ENCODE measurements at places on chromosomes 5 and 9.
A peak's percentile ranks its signal among the peaks of the same experiment; 100 is the strongest.

- DNase-seq: no peak
Measured at GRCh38 chr9:123761905-123762605, 167.9 kb downstream of the DENND1A start.

DNA sequence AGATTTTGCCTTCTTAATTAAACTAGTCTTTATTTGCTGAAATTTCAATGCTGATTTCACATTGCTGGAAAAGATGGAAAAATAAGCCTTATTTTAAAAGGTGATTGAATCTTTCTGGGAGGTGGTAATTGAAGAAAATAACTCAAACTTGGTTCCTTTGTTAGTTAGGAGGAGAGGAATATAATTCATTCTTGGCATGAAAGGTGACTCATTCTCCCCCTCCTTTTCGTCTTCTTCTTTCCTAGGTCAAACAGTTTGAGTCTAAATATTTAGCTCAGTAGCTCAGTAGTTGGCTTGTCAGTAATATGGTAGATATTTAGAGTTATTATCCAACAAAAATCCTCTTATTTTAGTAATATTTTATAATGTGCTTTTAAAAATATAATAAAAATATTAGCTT lies 353.9 kb upstream of the MEF2C start:
- no peak for DNase-seq

DNA sequence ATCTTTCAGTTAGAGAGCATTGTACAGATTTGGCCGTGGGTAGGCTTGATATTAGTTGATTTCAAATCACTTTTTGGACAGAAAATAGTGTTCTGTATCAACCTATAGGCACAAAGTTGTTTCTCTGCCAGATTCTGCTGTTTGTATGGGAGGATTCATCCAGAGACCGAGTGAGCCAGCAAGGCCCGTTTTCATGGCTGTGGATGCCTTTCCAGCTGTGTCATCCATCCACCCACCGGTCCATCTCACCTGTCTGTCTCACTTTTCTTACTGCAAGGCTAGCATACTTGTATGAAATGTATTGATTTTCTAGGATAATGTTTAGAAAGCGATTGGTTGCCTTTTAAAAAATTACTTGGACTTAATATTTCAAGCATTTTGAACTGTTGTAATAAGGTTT lies 34.4 kb downstream of the ICE1 start:
- no peak for DNase-seq

GRCh38 chr5:15612915-15613635 lies 113.1 kb downstream of the FBXL7 start:
- DNase-seq: no peak

DNA sequence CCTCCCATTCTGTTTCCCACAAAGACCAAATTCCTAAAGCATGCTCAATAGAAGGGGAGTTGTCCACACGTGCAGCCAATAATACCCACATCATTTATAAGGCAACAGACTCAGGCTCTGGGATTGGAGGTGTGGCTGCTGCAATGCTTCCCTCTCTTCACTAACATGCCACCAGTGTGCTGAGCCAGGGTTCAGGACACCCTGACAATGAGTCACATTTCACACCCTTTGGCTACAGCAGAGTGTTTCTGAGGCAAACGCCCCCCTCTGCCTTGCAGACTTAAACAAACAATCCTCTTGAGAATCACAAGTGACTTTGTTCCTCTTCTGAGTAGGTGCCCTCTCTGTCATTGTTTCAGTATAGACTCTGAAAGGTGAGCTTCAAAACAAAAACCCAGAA lies 189.3 kb upstream of the TLE4 start:
- no peak for DNase-seq

DNA sequence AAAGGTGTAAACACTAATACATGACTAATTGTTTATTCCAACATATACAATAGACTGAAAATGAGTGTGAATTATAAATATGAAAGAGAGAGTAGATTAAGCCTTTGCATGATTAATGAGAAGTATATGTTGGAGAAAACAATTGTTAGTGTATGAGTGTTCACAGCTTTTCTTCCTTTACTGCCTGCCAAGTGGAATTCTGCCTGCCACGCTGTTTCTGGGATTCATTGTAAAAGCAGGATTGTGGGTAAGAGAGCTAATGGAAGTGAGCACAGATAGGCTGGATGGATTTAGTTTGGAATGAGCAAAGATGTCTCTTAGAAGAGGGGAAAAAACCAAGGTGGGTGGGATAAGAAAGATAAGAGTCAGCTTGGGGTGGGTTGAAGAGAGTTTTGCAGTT lies 129.6 kb upstream of the NMUR2 start:
- no peak for DNase-seq

- no peak for DNase-seq
Measured at GRCh38 chr5:107867266-107867665, 196.5 kb upstream of the EFNA5 start.

DNA sequence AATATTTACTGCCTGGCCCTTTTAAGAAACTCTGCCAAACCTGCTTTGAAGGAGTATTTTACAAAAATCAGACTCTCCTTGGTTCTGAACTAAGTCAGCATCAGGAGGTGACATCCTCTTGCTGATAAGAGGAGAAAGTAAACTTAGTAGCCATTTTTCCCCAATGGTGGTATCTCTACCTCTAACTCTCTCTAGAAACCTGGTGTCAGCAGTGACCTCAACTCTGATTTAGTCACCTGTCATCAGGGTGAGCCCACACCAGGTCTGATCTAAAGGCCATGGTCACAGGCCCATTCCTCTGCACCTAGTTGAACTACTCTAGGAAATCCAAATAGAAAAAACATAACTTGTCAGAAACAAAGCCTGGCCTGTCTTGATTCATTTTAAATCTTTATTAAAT lies 4.2 kb downstream of the CARNMT1 start:
- DNase-seq: no peak

- DNase-seq: no peak
Measured at GRCh38 chr9:108543251-108543778, 312.5 kb downstream of the ACTL7B start.

GRCh38 chr5:27969157-27969556 lies 930.8 kb upstream of the CDH9 start:
- DNase-seq: no peak

DNA sequence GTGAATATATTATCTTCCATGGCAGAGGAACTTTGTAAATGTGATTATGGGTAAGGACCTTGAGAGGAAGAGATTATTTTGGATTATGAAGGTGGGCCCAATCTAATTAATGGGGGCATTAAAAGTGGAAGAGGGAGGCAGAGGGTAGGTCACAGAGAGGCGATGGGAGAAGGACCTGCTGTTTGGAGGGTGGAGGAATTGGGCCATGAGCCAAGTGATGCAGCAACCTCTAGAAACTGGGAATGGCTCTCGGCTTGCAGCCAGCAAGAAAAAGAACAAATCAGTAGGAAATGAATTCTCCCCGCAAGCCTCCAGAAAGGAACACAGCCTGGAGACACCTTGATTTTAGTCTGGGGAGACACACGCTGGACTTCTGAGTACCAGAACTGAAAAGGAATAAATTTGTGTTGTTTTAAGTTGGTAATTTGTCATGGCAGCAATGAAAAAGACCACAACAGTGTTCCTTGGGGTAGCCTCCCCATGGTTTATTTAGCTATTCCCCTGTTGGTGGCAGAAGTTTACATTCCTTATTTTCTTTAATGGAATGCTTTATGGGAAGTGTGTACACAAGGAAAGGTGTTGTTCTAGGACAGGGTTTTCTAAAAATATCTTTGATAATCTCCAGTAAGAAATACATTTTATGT lies 103.6 kb downstream of the HSPA4 start:
- no peak for DNase-seq

- no peak for DNase-seq
Measured at GRCh38 chr9:129327552-129328328, 149.7 kb upstream of the IER5L start.

DNA sequence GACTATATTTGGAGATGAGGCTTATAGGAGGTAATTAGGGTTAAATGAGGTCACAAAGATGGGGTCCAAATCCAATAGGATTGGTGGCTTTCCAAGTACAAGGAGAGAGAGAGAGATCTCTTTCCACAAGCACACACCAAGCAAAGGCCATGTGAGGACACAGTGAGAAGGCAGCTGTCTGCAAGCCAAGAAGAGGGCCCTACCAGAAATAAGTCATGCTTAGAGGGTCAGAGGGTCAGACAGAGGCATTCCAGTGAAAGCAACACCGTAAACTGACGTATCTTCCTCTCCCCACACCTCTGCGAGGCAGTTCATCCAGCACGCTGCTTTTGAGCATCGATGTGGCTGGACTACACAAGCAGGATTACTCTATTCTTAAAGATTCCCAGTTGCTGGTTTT lies 87.9 kb downstream of the SLC1A3 start:
- no peak for DNase-seq

- DNase-seq: no peak
Measured at GRCh38 chr5:171580502-171581265, 161.2 kb downstream of the FGF18 start.

DNA sequence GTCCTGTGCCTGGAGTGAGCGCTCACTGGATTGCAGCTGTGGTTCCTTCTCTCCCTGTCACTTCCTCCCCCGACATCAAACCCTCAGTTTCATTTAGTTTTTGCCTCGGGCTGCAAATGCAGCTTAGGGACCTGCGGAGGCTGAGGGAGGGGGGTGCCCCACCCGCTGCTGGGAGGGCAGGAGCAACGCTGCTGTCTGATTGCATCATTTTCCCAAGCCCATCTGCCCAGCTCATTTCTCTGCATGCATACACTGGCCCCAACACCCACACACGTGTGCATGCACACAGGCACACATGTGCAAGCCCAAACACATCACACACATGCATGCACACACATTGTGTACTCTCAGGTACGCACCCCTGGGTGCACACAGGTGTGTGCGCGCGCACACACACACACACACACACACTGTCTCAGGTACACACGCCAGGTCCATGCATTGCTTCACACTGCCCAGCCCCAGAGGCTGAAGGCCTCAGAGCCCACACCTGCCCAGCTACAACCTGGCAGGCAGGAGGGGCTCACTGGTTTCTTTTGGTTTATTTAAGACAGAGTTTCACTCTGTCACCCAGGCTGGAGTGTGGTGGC lies 3.4 kb downstream of the ASS1 start:
- peak; percentile 35 for DNase-seq

- no peak for DNase-seq
Measured at GRCh38 chr5:174606646-174607045, 117.7 kb upstream of the MSX2 start.

GRCh38 chr5:158589939-158590338 lies 509.8 kb downstream of the EBF1 start:
- DNase-seq: no peak
